ENCODE measurements at places on chromosomes 6 and 20.

- no peak for DNase-seq
Measured at GRCh38 chr6:118316796-118317384, 231.2 kb upstream of the PLN start.

GRCh38 chr20:58313396-58313795 lies 3.9 kb downstream of the RAB22A start:
- no peak for DNase-seq

GRCh38 chr6:117397536-117398227 lies 28.1 kb downstream of the ROS1 start:
- no peak for DNase-seq

- no peak for DNase-seq
Measured at GRCh38 chr6:148775161-148775560, 28.3 kb downstream of the UST start.

GRCh38 chr6:149897015-149897697 lies 757 bp downstream of the RAET1E start:
- no peak for DNase-seq

- no peak for DNase-seq
Measured at GRCh38 chr6:143232849-143233248, 172.2 kb downstream of the AIG1 start.

DNA sequence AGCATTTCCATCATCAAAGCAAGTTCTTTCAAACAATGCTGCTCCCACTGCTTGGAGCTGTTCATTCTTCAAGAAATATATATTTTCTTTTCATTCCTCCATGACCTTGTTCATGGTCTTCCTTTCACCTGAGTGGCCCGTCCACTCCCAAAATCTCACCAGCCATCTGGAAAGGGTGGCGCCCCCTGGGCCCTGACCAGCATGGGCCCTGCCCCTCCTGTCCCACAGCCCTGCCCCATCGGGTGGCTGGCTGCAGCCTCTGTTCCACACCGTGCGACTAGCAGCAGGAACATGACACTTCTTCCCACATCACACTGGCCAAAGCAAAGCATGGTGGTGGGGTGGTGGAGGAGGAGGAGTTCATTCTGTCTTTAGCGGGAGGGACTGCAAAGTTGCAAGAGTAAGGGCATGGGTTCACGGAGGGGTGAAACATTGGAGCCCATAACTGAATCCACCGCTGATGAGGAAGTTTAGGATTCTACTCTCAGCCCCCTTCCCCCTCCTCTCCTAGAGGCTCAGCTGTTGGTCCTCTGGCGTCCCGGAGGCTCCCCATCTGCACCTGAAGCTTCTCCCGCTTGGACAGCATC lies 195.2 kb upstream of the SLC24A3 start:
- no peak for DNase-seq

DNA sequence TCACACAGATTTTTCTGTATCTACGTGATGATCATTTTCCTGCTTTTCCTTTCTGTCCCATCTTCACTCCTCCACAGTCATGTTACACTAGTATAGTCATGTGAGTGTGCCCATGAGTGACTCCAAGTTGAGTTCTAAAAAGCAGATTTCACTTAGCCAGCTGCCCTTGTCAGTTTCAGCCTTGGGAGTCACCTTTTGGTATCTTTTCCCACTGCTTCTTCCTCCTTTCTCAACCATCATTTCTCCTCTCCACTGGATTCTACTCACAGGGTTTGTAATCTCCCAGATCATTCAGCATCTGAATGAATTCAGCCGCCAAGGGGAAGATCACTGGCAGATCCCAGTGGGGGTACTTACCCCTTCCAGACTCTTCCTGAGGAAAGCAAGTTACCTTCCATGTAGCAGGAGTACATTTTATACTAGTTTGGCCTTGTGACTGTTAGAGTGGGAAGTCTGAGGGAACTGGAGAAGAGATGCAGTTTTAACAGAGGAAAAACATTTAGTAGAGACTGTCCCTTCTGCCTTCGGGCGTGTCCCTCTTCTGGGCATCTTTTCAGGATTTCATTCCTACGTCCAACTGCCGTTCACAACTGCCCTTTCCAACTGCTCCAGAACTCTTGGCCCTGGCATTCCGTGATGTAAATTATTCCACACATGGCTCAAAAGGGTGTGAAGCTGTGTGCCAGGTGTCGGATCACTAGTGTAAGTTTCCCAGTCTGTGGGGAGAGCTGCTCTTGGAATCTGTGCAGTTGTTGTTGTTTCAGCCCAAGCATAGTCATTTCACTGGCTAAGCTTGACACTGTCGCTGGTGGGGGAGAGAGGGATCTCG lies 38.9 kb downstream of the BICRAL start:
- no peak for DNase-seq

GRCh38 chr20:32968478-32969241 lies 35.6 kb downstream of the SUN5 start:
- no peak for DNase-seq

DNA sequence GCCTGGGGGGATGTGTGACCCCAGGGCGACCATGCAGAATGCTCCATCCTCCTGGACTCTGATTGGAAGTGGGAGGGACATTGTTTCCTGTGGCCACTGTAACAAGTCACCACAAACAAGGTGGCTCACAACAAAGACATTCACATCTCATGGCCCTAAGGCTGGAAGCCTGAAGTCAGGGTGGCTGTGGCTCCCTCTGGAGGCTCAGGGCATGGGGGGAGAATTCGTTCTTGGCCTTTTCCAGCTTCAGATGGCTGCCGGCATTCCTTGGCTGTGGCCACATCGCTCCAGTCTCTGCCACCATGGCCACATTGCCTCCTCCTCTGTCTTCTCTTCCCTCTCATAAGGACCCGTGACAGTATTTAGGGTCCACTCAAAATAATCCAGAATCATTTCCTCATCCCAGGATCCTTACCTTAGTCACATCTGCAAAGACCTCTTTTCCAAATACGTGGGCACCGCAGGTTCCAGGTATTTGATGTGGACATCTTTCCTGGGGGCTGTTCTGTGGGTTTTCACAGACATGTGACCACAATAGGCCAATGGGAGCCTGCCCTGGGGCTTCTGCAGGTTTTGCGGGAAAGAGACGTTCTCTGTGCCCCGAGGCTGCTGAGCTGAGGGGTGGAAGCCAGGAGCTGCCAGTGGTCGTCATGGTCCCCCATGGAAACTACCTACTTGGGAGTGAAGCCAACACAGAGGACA lies 249.3 kb downstream of the PREX1 start:
- no peak for DNase-seq

GRCh38 chr20:4150070-4150441 lies 134.7 kb upstream of the RNF24 start:
- no peak for DNase-seq

- DNase-seq = no peak
Measured at GRCh38 chr6:140609956-140610355, 1235.5 kb upstream of the CITED2 start.

GRCh38 chr6:91097364-91097763 lies 510.5 kb upstream of the MAP3K7 start:
- peak; percentile 65 for DNase-seq

DNA sequence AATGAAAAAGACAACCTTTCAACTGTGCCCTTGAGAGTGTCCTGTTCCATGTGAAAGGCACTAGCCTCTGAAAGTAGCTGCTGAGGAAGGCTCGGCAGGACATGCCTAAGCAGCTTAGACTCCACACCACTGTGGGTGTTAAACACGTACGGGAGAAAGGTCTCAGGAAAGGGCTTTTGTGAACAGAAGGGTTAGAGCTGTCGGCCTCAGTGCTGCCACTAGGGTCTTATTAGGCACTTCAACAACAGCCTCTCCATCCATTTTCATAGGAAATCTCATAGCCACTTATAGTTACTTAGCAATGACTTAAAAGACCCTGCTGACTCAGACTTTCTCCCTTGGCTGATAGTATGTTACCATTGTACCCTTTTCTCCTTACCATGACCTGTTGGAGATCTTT lies 662.8 kb downstream of the TBC1D32 start:
- no peak for DNase-seq

DNA sequence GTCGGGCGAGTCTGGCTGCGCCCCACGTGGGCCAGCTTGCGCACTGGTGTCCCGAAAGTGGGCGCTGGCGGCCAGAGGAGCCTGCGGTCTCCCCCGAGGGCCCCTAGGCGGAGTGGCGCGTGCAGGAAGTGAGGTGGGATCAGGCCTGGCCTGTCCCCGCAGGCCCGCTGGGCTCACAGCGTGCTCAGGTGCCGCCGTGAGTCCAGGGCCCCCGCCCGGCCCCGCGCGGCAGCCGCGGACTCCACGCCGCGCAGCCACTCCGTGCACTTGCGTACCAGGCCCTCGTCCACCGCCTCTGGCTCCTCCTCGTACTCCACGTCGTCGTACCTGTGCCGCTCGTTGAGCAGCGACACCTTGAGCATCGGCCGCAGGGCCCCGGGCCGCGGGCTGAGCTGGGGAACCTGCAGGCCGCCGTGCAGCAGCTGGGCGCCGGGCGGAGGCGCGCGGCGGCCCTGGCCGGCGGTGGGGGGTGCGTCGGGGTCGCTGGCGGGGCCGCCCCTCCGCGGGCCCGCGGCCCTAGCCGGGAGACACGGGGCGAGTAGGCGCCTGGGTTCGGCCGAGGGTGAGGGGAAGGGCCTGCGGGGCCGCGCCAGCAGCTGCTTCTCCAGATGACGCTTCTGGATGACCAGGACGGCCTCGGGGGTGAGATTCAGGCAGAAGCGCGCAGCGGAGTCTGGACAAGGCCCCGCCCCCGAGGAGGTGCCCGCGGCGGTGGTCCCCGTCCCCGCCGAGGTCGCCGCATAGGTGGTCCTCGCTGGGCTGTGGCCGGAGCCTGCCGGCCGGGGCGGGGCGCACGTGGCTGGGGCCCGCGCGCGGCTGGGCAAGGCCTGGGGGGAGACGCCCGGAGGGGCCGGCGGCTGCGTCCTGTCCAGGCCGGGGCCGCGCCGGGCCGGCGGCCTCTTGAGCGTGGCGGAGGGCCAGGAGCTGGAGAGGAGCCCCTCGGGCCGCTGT lies 835 bp downstream of the PRR18 start:
- DNase-seq = no peak

DNA sequence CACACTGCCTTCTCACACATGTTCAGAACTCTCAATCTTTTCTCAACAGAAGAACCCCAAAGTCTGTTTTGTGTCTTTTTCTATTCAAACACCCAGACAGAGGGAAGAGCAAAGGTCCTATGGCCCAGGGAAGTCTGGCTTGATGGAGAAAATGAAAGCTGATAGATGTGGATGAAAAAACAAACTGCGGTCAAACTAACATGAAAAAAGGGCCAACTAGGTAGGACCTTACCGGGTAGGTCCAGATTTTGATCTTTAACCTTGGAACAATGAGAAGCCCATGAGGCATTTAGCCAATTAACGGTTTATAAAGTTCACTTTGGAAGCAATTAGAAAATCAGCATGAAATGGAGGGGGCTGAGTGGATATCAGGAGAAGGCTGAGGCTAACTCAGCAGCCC lies 507.7 kb upstream of the SLC35B3 start:
- DNase-seq = no peak

GRCh38 chr6:121865811-121866210 lies 430.4 kb downstream of the GJA1 start:
- DNase-seq = no peak

GRCh38 chr20:23595941-23596340 lies 9.8 kb downstream of the CST9 start:
- no peak for DNase-seq

GRCh38 chr6:136474241-136474640 lies 76.0 kb downstream of the MAP7 start:
- no peak for DNase-seq

DNA sequence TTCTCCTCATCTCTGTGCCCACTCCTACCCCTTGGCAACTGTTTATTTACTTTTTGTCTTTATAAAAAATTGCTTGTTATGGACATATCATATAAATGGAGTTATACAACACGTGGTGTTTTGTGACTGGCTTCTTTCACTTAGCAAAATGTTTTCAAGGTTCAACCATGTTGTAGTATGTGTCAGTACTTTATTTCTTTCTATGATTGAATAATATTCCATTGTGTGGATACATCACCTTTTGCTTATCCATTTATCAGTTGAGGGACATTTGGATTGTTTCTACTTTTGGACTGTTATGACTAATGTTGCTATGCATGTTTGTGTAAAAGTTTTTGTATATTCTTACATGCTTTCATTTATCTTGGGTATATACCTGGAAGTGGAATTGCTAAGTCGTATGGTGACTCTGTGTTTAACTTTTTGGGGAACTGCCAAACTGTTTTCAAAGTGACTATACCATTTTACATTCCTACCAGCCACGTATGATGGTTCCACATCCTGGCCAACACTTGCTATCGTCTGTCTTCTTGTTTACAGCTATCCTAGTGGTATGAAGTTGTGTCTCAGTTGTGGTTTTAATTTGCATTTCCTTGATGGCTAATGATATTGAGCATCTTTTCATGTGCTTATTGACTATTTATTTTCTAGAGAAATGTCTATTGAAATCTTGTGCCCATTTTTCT lies 84.4 kb downstream of the SLX4IP start:
- no peak for DNase-seq

DNA sequence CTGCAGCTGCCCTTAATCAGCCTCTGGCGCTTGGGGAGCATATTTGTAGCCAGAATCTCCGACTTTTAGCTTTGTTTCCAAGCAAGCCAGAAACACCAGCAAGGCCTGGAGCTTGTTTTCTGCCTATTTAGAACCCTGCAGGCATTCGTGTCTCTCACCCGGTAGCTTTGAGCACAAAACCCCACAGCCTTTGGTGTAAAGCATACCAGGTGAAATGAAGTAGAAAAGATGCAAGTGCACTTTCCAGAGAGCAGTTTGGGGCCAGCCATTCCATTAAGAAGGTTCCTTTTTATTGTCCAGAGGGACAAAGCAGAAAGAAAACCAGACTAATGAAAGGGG lies 736 bp downstream of the FAM217B start:
- no peak for DNase-seq

- no peak for DNase-seq
Measured at GRCh38 chr20:1391640-1392442, 1.0 kb downstream of the FKBP1A start.

- DNase-seq = no peak
Measured at GRCh38 chr6:116354236-116354635, 16.5 kb upstream of the DSE start.

All from NCI-H1105 treated with DMSO at 0.1 percent for 48 hours (cell line).